ENCODE measurements at places on chromosomes 2 and 18.

- peaks cover 41% of the 10 kb centered on the region for H3K4me1 ChIP-seq
- H3K4me3 ChIP-seq = no peak overlapping the region
- peak overlapping the region; percentile 43 for H3K27ac ChIP-seq
Measured at GRCh38 chr18:35968278-35968880, 4.1 kb upstream of the RMP24 start.

DNA sequence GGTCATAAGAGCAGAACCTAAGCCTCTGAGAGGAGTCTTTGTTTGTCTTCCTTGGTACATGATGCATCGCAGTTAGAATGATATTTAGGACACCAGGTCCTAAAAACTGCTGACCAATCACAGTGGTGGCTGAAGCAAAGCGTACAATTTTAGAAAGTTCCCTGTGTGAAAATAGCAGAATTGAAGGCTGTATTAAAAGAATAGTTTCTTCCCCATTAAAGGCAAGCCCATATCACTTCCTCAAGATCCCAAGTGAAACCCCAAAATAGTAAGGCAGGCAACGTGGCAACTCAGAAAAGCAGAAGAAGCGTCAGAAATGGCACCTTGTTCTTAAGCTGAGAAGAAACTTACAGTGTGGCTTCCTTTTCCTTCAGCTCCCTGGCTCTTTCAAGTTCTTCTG, 154.8 kb upstream of the PGAP1 start:
- no peak overlapping the region for H3K4me3 ChIP-seq
- no peaks in the 10 kb centered on the region for H3K4me1 ChIP-seq
- no peaks in the 10 kb centered on the region for H3K27me3 ChIP-seq
- no peak for DNase-seq
- peaks cover 55% of the 10 kb centered on the region for H3K36me3 ChIP-seq

DNA sequence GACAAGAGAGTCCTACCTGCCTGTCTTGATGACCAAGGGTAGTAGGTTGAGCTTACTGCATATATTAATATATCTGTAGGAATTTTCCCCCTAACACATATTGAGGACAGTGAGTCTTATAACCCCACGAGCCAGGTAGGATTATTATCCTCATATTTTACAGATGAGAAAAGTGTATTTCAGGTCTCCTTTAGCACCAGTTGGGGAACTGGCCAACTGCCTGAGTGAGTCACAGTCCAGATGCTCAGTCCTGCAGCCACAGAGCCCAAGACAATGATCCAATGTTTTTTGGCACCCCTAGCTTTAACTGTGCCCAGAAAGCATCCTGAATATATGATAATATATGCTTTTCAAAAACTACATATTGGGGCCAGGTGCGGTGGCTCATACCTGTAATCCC, 30.8 kb upstream of the GLS start:
- H3K4me3 ChIP-seq = no peak overlapping the region
- DNase-seq = no peak
- H3K36me3 ChIP-seq = no peaks in the 10 kb centered on the region
- H3K27me3 ChIP-seq = no peaks in the 10 kb centered on the region
- peaks cover 19% of the 10 kb centered on the region for H3K4me1 ChIP-seq

DNA sequence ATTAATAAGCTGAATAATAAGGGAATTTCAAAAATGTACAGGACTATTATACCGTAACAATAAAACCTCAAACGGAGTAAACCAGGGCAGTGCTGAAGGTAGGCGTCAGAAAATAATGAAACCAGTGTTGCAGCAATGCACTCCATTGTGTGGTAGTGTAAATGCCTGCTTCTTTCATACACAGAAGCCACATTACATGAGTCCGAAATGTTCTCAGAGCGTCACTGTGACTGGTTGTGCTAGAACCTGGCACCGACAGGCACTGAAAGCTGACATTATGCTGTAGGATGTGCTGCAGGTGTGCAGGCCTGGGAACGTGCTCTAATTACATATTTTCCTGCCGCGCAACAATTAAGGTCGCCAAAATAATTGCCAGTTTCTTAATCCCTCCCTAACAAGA, 53.3 kb downstream of the ZEB2 start:
- H3K27ac ChIP-seq = no peak overlapping the region
- peaks cover 8% of the 10 kb centered on the region for H3K27me3 ChIP-seq
- no peak overlapping the region for H3K4me3 ChIP-seq
- H3K36me3 ChIP-seq = no peaks in the 10 kb centered on the region

- no peak for DNase-seq
- no peaks in the 10 kb centered on the region for H3K27me3 ChIP-seq
- no peak overlapping the region for H3K4me3 ChIP-seq
- no peaks in the 10 kb centered on the region for H3K4me1 ChIP-seq
Measured at GRCh38 chr2:2735041-2735440, 404.0 kb upstream of the MYT1L start.

GRCh38 chr2:24540011-24540477, 49.0 kb downstream of the NCOA1 start:
- no peak overlapping the region for H3K4me3 ChIP-seq
- DNase-seq = no peak
- peaks cover 28% of the 10 kb centered on the region for H3K4me1 ChIP-seq
- H3K27ac ChIP-seq = no peak overlapping the region
- H3K27me3 ChIP-seq = no peaks in the 10 kb centered on the region

- H3K27ac ChIP-seq = no peak overlapping the region
- DNase-seq = no peak
- no peaks in the 10 kb centered on the region for H3K27me3 ChIP-seq
- no peak overlapping the region for H3K4me3 ChIP-seq
- no peaks in the 10 kb centered on the region for H3K36me3 ChIP-seq
Measured at GRCh38 chr2:83055376-83056010, 1403.6 kb downstream of the SUCLG1 start.

DNA sequence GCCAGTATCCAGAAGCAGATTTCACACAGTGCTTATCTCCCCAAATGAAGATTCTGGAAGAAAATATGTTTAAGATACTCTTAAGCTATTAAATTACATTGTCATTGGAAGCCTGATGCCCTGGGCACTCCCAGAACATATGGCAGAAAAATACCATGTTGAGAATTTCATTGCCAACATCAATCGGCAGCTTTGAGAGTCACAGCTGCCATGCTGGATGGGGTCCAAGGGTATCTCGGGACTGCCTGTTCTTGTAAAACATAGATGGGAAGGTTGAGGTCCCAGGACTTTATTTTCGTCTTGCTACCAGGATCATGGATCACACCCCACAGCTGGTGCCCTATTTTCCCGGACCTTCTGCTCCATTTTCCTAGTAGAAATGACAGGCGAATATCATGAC, 632.5 kb downstream of the SUCLG1 start:
- DNase-seq = no peak
- no peak overlapping the region for H3K4me3 ChIP-seq
- H3K36me3 ChIP-seq = no peaks in the 10 kb centered on the region
- no peaks in the 10 kb centered on the region for H3K4me1 ChIP-seq
- H3K27me3 ChIP-seq = peaks cover 8% of the 10 kb centered on the region
- no peak overlapping the region for H3K27ac ChIP-seq

GRCh38 chr2:43210467-43211303, 15.7 kb downstream of the ZFP36L2 start:
- peak; percentile 68 for DNase-seq
- no peaks in the 10 kb centered on the region for H3K36me3 ChIP-seq
- H3K27ac ChIP-seq = no peak overlapping the region
- H3K4me3 ChIP-seq = no peak overlapping the region
- H3K4me1 ChIP-seq = peaks cover 27% of the 10 kb centered on the region

GRCh38 chr18:32379891-32380290, 90.8 kb downstream of the GAREM1 start:
- DNase-seq = no peak
- H3K4me3 ChIP-seq = no peak overlapping the region
- no peak overlapping the region for H3K27ac ChIP-seq
- no peaks in the 10 kb centered on the region for H3K27me3 ChIP-seq
